ENCODE measurements at places on chromosomes 3 and 15.

DNA sequence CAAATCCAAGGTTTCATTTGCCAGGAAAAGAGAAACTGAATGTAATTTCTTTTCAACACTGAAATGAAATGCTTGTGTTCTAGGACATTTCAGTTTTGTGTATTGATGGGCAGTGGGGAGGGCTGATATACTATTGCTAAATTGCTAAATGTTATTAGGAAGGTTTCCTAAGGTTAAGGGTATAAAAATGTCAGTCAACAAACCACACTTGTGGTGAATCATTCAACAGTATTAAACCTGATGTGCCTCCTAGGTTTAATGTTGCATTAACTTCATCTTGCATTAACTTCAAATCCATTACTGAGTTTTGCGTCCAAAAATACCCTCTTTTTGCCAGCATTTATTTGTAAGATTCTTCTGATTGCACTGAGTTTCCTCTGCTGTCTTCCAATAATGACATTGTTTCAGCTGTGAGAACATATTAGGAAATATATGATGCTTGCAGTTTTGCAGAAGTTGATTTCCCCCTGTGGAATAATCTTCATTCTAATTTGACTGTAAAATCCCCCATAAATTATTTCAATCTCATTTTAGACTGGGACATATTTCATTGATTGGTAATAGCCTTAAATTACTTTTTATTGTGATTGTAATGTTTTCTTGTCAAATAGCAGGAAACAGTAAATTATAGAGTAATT lies 758.3 kb downstream of the GBE1 start:
- no peak for DNase-seq

DNA sequence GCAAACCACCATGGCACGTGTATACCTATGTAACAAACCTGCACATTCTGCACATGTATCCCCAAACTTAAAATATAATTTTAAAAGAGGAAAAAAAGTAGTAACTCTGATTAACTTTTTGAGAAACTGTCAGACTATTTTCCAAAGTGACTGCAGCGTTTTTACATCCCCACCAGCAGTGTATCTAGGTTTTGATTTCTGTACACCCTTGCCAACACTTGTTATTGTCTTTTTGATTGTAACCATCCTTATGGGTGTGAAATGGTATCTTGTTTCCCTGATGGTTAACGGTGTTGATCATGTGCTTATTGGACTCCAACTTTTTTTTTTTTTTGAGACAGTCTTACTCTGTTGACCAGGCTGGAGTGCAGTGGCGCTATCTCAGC lies 23.0 kb upstream of the ALPK3 start:
- no peak for DNase-seq

DNA sequence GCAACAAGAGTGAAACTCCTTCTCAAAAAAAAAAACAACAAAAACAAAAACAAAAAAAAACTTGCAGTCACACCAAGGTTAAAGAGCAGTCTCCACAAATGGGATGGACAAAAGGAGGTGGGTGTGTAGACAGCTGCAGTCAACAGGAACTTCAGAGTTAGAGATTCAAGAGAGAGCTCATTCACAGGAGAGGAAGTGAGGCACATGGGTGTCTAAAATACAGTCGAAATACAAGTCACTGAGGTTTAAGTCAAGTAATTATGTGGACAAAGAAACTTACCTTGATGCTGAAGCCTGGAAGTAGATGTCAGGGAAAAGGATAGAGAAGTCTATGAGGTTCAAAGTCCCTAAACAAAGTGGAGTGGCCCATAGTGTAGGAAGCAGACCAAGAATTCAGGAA lies 14.8 kb downstream of the MRPS11 start:
- DNase-seq, result no peak

DNA sequence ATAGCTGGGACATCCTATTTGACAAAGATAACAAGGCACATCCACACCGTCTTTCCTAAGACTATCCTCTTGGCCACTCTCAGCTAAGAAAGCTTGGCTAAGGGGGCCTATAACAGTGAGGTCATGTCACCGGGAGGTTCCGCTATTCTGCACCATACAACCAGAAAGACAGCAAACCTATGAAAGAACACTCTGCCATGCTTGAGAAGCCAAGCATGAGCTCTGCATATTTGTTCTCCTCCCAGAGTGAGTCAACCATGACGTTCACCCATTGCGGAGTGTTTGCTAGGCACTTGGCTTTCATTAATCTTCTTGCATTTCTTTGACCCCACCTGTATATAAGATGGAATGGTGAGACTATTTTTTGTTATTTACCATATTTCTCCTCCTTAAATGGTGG lies 141.2 kb downstream of the GMNC start:
- no peak for DNase-seq

GRCh38 chr15:27990521-27991515 lies 108.3 kb downstream of the OCA2 start:
- no peak for DNase-seq

GRCh38 chr15:38029736-38030135 lies 95.3 kb downstream of the TMCO5A start:
- no peak for DNase-seq

GRCh38 chr15:76795217-76795616 lies 109.9 kb downstream of the SCAPER start:
- DNase-seq, result no peak

DNA sequence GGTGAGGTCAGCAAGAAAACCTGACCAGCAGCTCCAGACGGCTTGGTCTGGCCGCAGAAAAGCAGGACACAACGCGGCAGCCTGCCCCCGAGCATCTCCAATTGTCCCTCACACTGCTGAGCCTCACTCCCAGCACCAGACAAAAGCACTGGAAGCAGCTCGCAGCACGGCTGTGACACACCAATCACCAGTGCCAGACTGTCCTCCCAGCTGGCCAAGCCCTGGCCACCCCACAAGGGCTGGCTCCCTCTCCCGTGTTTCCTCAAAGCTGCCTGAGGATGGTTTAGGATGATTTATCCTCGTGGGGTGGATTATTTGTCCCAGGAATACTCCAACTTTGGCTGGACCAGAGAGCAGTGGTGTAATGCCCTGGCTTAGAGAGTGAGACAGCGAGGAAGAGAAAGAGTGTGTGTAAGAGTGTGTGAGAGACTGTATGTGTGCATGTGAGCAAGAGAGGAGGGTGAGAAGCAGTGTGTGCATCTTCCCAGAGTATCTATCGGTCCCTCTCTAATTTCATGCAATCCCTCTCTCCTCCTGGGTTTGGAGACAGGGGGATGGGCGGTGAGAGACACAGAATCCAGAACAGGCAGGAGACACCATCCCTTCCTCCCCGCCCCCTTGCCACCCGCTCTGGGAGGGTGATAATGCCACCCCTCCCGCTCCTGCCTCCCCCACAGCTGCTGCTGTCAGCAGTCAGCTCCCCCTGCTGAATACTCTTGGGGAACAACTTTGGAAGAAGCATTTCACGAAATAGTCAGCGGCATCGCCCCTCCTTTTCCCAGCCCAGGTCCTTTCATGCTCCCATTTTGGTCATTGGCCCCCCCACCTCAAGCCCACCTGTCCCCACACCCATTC lies 34.2 kb downstream of the SEMA5B start:
- no peak for DNase-seq

GRCh38 chr3:14455571-14456317 lies 53.3 kb downstream of the SLC6A6 start:
- DNase-seq, result no peak

- DNase-seq, result no peak
These were observed 174.9 kb upstream of the LINGO1 start for GRCh38 chr15:77807611-77808010.

- DNase-seq, result no peak
These were observed 7.3 kb downstream of the SSR3 start for GRCh38 chr3:156547637-156548036.

- DNase-seq, result no peak
These were observed 66.3 kb upstream of the POLG start for GRCh38 chr15:89400782-89401545.

DNA sequence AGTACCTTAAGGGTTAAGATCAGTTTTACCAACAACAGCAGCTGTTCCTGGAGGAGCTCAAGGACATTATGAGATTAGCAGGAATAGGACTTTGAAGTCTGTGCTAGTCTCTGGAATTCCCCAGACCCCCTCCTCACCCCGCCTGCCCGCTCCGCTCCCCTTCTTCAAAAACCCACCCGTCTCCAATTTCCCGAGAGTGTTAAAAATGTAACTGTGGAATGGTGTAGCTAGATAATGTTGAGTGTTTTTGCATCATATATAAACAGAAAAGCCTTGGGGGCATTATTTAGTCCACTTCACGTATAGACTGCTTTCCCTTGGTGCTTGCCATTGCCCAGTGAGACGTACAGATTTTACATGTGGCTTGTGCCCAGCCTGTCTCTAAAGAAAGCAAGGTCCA lies 65.0 kb upstream of the SEMA6D start:
- no peak for DNase-seq

GRCh38 chr3:187005827-187006481 lies 75.6 kb downstream of the ST6GAL1 start:
- no peak for DNase-seq

DNA sequence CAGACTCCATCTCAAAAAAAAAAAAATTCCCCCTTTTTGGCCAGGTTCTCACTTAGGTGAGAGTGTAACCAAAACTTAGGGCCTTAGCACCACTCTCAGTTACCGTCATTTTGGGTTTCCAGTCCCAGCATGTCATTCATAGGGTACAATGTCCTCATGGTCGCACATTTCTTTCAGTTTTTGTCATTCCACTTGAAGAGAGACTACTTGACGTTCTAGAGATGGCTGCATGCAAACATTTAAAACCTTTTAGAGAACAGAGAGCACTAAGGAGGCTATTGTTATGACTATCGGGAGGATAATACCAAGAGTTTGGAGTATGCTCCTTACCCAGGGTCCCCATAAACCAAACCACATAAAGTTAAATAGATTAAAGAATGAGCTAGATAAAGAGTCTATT lies 37.9 kb upstream of the THUMPD3 start:
- no peak for DNase-seq

- DNase-seq, result no peak
These were observed 354.6 kb upstream of the ROPN1 start for GRCh38 chr3:124346487-124346886.

DNA sequence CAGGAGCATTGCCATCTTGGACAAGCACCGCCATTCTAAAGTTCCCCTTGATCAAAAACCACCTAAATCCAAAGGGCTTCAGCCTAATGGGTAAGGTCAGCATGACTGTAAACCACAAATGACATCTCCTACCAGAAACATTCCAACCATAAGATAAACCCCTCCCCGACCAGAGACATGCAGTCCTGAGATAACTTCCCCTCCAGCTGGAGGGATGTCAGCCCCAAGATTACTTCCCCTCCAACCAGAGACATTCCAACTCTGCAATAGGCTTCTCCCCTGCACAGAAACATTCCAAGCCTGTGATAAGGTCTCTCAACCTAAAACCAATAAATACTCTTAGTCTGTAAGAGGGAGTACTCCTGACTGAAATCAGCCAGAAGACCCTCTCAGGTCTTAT lies 62.7 kb upstream of the DNAJC19 start:
- no peak for DNase-seq

DNA sequence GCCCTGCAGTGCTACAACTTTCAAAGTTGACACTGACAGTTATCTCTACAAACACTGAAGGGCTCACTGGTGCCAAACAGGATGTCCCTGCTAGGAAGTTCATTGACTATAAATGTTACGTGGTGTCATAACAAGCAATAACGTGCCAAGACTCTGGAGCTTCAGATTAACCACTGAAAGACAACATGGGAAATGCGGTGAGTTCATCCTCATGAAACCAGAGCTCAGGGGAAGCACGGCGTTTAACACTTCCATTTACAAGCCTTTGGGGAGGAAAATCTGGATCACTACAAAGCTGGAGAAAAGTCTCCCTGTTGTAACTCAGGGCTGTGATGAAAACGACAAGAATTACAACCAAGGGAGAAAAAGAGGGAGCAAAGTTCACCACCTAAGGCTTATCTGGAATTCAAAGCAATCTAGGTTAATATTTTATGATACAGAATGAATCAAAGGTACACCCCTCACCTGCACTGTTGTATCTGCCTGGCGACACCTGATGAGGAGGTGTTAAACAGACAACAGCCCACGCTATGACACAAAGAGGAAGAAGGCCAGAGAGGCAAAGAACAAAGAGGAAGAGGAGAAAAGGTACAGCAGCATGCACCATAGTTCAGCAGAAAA lies 27.0 kb downstream of the SHQ1 start:
- no peak for DNase-seq

DNA sequence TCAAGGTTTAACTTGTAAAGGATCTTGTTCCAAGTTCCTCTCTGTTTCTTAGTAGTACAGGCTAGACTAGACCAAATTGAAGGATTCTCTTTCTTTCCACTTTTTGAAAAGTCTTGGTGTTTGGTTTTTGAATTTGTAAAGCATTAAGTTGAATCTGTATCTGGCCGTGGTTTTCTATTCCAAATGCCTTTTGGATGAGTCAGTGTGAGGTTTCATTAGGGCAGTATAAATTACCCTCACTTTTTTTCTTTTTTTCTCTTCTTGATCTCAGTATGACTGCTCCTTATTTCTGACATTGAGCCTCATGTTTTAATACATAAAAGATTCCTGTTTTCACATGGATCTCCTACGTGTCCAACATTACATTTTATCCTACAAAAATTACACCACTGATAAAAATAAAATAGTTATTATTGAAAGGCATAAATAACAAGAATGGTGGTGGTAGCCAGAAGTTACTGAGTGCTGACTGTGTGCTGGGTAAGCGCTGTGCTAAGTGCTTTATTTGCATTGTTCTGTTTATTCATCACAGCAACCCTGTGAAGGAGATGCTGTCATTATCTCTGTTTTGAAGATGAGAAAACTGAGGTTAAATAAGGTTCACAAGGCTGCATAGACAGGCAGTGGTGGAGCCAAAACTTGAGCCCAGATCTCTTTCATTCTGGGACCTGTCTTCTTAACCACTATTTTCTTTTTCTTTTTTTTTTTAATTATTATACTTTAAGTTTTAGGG lies 48.3 kb downstream of the MITF start:
- no peak for DNase-seq

DNA sequence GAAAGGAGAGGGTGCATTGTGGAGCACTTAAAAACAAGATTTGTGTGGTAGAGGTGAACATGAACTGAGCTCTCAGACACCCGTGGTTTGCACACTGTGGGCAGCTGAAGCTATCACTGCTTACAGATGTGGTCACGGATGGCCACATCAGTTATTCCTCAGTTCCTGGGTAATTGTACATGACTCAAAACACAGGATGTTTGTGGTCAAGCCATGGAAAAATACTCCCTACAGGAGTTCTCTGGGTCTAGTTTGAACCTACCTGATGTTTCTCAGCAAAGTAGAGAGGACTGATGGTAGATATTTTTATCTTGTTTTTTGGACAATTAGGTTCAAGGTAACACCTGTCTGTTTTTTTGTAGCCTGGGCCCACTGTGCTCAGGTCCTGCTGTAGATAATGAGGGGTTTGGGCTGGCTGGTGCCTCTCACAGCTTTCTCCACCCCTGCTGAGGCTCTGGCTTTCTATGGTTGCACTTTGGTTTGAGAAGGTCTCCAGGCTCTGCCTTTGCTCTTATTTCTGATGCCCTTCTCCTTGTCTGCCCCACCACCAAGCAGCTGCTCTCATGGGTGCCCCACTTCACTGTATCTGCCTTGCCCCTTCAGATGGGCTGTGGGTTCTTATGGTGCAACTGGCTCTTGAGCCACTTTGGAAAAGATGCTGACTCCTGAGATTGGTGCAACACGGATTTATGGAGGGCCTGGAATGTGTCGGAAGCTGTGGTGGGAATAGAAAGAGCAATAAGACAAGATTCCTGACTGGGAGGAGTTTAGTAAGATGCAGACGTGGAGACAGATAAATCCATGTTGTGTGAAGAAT lies 40.1 kb downstream of the CDCP1 start:
- peak; percentile 26 for DNase-seq

GRCh38 chr3:98599647-98600411 lies 6.4 kb upstream of the CPOX start:
- no peak for DNase-seq

- no peak for DNase-seq
These were observed 958.8 kb upstream of the NR2F2 start for GRCh38 chr15:95371664-95372063.

Data from stimulated activated CD4-positive, alpha-beta T cell treated with anti-CD3 and anti-CD28 coated beads, Interleukin-12 subunit alpha, Interleukin-12 subunit beta, amount 100 ng/mL, for 4 hours (primary cell).